Stimulated activated CD8-positive, alpha-beta memory T cell treated with anti-CD3 and anti-CD28 coated beads, Interleukin-4, amount 100 ng/mL, for 1 hour (primary cell): ENCODE measurements at places on chromosomes 7 and 10.

GRCh38 chr10:106175760-106176377, 988.6 kb downstream of the SORCS1 start:
- DNase-seq = no peak

DNA sequence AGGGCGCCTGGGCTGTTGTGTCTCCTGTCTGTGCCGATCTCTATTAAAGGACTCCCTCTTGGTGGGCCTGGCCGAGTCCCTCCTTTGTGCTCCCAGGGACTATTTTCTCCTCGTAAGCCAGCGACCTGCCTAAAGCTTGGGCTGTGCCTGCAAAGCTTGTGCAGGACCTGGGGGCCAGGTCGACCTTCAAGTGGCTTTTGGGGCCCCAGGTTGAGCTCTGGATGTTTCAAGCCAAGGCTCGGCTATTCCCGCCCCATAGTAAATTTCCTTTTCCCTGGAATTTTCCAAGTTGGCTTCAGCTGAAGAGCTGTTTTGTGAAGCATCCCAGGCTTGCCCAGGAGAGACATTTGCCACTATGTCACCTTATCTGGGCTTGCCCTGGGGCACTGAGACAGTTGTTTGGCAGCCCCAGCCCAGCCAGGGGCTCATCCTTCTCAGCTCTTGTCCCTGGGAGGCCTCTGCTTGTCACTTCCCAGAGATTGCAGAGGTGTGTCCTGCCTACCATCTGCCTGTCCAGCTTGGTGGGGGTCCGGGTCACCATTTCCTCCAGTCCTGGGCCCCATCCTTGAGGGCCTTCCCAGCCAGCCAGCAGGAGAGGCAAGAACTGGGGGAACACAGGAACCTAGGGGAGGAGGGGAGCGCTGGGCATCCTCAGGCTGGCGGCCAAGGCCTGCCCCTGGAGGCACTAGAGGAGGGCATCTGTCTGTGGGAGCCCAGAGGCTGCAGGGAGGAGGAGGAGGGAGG, 20.2 kb downstream of the ZMIZ2 start:
- DNase-seq = no peak

DNA sequence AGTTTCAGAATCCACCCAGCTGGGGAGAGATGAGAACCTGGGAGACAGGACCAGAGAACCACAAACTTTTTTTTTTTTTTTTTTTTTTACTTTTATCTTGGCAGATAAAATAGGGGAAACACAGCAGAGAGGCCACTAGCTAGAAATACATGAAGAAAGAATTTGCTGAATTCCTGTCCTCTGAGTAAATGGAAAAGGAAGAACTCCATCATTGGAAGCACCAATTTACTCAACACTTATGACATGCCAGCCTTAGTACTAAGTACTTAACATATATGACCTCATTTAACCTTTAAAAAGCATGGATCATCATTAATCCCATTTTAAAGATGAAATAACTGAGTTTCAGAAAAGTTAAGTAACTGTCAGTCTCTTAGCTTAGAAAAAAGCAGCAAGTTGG, 343.0 kb upstream of the NPSR1 start:
- DNase-seq = no peak

DNA sequence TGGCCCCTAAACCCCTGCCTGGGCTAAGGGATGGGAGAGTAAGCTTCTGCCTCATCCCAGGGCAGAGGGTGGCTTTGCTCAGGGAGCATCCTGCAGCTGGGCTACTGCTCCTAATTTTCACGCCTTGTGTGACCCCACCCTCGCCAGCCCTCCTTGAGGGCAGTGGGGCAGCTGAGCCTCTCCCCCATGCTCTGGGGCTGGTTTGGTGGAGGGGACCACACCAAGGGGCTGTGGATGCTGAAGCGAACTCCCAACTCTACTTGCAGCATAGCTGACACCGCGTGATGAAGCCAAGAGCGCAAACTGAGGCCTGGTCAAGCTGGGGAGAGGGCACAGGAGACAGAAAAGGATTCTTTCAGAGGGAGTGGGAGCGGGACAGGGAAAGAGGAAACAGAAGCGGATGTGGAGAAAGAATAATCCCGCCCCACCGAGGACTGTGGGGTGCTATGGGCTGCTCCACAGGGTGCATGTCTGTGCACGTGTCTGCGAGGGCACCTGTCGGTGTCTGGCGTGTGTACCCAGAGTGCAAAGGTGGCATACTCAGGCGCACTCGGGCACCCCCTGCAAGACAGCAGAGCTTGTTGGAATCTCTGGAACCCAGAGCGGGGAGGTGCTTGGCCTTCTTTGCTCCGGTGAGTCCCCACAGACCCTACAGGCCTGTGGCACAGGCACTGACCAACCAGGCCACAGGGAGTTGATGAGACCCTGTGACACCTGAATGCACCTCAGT, 19.4 kb upstream of the RASGEF1A start:
- no peak for DNase-seq

- no peak for DNase-seq
These were observed 27.9 kb downstream of the GTF2IRD1 start for GRCh38 chr7:74481458-74482196.

DNA sequence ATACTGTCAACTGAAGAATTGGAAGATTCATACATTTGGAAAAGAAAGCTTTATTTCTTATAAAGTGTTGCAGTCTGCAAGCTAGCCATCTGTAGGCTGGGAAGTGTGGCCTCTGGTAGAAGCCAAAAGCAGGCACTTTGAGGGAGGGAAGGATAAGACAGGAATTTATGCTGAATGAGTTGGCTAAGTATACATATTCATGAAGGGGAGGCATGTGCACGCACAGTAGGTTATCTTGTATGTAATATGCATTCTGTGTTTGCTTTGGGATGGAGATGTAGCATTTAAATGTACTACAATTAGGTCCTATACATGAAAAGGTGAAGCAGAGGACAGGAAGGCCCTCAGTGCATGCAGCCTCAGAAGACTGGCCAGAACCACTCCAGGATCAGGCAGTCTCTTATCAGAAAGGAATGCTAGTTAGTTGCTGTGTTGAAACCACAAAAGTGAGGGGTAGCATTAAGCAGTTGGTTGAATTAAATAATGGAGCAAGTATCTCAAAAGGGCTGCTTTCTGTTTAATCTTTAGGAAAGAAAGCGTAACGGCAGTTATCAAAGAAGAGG, 40.9 kb downstream of the MYO3A start:
- DNase-seq = no peak

GRCh38 chr7:95545007-95545615, 51.2 kb downstream of the PDK4 start:
- DNase-seq = no peak

DNA sequence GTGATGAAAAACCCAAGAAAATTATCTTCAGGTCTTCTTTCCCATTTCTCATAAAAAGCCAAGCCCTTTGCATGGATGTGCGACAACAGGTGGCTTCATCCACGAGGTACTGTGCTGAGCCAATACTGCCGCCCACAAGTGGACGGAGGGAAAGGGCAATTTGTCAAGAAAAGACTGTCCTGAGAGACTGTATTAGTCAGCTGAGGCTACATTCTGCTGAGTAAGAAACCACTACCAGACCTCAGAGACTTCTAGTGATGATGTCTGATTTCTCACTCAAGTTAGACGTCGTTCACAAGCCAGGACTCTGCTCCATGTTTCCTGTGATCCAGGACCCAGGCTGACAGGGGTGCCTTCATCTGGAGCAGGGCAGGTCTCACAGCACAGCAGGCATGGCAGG, 171.5 kb upstream of the CDCA7L start:
- no peak for DNase-seq

DNA sequence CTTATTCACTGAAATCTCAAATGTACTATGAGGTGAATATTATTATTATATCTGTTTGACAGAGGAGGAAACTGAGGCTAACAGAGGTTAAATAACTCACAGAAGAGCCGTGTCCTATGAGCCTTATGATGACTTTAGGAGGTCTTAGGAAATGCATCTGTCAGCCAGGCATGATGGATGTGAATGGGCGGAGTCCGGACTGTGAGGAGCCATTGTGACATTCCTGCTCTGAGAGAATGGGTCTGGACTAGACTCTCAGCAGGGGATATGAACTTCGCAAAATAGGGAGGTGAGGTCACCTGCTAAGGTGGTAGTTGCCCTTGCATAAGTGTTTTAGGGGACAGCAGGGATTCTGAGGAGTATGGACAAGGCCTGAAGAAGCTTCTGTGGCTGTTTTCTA, 153.6 kb downstream of the TMEM178B start:
- no peak for DNase-seq

- DNase-seq = no peak
These were observed 184.1 kb downstream of the BICC1 start for GRCh38 chr10:58696736-58697135.
